ENCODE measurements at places on chromosomes 2 and 18.
A peak's percentile ranks its signal among the peaks of the same experiment; 100 is the strongest.

DNA sequence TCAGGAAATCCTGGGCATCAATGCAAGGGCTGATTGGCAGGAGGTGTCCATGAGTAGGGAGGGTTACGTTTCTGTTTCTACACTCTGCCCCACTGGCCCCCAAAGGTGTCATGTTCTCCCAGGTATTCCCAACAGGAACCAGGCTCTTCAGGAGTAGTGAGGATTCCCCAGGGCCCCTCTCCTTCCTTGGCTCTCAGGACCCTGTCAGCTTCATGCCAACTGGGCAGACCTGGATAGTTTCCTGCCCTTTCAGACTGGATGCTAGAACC, 480.6 kb upstream of the HS6ST1 start:
- no peak for DNase-seq

- DNase-seq, result no peak
Observed at GRCh38 chr2:105800036-105800713, 55.5 kb downstream of the NCK2 start.

DNA sequence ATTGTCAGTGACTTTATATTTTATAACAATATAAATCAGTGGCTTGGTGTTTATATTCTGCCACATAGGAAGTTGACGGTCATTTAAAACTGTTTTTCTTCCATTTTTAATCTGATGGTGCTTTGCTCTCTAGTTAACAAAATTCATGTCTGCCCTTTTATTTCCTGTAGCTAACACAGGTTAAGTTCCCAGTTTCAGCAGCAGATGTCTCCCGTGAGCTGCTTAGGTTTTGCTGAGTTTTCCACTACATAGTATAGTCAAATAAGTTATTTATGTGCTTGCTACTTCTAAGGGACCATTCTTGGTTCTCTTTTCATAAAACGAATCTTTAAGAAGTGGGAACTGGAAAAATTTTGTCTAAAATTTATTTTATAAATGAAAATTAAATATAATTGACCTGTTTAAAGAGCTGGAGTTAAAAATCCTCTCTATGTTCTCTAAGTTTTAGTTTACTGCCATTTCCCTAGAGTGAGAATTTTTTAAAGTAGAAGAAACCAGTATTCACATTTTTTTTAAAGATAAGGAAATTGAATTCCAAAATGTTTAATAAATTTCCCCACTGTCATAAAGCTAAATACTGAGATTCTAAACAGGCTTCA, 20.6 kb downstream of the HTR2B start:
- peak; percentile 68 for DNase-seq

GRCh38 chr2:120722246-120722567, 13.5 kb upstream of the GLI2 start:
- DNase-seq, result no peak

- DNase-seq, result peak; percentile 57
Observed at GRCh38 chr2:5365871-5366461, 326.2 kb upstream of the SOX11 start.

DNA sequence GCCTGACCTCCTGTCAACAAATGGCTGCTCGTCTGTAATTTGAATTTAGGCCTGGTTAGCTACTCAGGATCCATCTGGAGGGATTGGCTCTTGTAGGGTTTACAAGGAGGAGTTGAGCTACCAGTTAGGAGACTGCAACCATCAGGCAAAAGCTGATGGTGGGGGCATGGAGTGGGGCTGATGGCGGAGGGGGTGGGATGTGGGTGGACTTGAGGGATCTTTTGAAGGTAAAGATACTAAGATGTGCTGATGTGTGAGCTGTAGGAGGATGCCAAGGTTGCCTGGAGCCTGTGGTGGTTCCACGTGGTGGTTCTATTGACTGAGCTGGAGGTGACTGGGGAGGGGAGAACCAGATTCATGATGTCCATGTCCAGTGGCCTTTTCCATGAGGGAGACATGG, 240.7 kb downstream of the LPIN1 start:
- DNase-seq, result no peak

All from foreskin melanocyte (primary cell).